Brain (organoid and tissue), 16 donors: ENCODE measurements at places on chromosomes 7 and 10.

DNA sequence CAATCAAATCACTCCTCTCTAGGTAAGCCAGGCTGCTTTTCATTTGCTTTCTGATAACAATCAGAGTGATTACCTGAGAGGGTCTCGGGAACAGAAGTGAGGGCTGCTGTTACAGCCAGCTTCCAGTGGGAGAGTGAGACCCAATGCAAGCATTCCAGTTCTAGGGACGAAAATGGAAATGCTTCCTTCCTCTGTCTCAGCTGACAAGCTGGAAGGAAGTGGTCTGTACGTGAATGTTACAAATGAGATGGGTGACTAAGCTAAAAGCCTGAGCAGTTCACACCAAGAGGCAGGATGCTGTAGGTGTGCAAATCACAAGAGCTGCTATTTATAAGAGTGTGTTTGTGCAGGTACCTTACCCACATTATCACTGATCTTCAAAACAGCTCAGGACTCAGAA is 772.4 kb downstream of the GRID1 start:
- no peak for DNase-seq

DNA sequence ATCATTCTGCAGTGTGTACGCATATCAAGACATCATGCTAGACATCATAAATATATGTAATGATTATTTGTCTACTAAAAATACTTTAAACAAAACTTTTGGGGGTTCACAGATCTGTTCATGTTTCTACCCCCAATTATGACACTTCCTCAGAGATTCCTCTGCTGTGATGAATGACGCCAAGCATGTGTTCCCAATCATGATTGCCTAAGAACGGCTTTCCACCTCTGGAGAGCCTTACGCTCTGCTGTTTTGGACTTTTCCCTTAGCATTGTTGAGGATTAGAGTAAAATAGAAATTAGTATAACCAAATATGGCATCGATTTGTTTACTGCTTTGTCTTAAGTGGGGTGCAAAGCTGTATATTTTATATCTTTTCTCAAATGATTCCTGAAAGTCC is 236.3 kb upstream of the IGFBP3 start:
- DNase-seq = no peak

GRCh38 chr7:28106321-28106829 is 74.2 kb downstream of the JAZF1 start:
- no peak for DNase-seq

DNA sequence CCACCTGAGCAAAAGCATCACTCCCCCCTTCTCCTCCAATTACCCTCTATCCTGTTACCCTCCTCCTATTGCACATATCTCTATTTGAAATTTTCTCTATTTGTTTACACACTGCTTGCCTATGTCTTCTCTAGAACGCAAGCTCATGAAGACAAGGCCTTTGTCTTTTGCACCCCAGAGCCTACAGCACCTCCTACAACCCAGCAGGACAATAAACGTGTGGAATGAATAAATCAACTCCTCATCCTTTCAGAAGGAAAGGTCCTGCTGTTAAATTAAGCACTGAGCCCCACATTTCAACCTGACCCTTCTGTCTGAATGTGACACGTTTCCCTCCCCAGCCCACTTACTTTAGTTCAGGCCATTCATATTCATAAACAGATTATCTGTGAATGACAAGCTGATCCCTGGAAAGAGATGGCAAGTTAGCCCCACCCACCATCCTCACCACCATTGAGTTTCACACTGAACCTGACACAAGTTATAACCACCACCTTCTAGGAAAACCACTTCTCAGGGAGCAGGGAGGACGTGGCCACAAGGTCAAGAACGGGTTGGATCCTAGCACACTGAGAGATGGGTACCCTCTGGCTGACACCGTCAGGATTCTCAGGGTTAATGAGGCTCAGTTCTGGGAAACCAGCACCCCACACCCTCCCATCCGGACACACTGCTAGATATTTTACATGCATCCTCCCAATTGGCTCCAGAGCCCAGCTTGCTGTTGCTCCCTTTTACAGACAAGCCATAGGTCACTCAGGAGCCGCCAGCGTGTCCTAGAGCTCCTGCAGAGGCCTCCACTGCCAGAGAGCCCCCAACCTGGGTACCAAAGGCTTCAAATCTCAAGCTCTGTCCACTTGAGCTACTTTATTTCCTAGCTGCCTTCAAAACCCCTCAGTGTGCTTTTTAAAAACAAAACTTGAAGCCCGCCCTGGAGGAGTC is 934 bp downstream of the PRTFDC1 start:
- peak; percentile 75 for DNase-seq

- DNase-seq = no peak
Observed at GRCh38 chr7:52294942-52295341, 740.5 kb upstream of the POM121L12 start.

GRCh38 chr10:97518301-97519043 is 19.7 kb downstream of the UBTD1 start:
- no peak for DNase-seq

DNA sequence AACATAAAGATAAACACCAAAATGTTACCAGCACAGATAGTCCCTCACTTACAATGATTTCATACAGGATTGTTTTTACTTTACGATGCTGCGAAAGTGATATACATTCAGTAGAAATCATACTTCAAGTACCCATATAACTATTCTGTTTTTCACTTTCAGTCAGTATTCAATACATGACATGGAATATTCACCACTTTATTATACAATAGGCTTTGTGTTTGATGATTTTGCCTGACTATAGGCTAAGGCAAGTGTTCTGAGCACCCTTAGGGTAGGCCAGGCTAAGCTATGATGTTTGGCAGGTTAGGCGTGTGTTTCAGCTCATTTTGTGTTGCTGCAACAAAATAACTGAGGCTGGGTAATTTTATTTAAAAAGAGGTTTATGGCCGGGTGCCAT is 155.0 kb downstream of the RTKN2 start:
- DNase-seq = no peak

GRCh38 chr7:33806298-33807154 is 98.8 kb upstream of the BMPER start:
- DNase-seq = no peak

GRCh38 chr10:44801383-44802327 is 109.5 kb upstream of the TMEM72 start:
- peak; percentile 71 for DNase-seq

DNA sequence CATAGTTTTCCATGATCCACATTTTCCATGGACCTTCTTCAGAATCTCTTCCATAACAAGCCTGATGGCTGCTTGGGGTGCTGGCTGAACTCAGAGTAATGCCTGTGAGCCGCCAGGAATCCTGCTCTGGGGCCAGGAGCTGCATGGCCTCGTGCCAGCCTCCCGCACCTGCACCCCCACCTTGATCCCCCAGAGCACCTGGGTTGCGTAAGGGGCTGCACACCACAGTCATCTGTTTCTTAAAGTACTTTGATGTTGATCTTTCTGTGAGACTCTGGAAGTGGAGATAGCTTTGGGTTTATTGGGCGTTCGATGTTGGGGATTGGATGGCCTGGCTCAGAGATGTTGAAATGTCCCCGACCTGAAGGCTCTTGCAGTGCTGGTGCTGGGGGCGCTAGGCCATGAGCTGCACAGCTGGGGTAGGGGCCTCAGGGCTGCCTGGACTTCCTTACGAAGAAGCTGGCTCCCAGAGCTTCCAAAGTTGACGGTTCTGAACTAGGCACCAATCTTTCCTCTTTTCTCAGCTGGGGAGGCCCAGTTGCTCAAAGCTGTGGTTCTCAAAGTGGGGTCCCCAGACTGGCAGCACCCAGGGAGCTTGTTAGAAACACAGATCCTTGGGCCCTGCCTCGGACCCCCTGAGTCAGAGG is 534.0 kb downstream of the DNAJB6 start:
- DNase-seq = no peak

GRCh38 chr7:101963693-101964092 is 146.3 kb downstream of the CUX1 start:
- no peak for DNase-seq

DNA sequence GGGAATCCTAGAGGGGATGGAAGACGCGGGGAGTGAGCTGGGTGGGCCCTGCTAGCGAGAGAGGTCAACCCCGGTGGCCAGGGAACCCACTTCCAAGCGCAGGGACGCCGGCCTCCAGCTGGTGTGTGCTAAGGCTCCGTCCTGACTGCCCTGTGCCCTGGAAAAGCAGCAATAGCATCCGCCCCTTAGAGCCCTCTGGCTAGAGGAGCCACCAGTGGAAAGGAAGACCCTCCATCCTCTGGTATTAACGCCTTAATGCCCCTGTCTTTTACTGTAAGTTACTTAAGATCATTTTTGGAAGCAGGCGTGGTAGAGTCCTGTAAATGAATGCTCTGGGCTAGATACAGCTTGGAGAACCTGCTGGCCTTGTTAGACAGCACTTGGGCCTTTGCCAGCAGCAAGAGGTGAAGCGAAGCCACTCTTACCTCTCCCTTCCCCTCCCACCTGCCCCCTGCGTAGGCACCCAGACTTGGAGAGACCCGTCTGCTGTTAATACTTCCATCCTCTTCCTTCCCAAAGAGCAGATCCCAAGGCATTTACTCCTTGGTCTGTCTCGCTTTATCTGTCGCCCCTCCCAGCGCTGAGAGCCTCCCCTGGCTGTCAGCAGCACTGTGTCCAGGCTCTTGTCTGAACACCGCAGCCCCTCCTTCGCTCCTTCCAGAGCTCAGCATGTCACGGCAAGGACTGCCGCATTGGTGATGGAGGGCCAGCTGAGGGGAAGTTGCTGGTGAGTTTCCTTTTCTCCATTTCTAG is 4.6 kb downstream of the REPIN1 start:
- no peak for DNase-seq

GRCh38 chr10:12803776-12804175 is 197.7 kb downstream of the CCDC3 start:
- DNase-seq = no peak

- DNase-seq = no peak
Observed at GRCh38 chr10:836782-837181, 94.7 kb downstream of the LARP4B start.

GRCh38 chr7:20738518-20739481 is 47.9 kb downstream of the SP8 start:
- no peak for DNase-seq

DNA sequence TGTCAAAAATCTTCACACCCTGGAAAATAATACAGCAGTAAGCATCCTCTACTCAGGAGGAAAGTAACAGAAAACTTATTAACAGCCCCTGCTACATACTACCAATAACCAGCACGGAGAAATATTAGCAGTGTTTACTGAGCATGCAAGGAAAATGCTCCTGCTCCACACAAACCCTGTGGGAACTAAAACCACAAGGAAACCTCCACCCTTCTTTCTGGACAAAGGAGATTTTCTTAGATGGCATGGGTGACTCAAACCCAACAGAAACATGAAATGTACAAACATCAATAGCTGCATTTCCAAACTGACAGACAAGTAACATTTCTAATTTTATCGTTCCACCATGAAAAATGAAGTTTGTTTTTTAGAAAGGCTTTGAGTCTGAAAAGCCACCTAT is 113.4 kb downstream of the VPS41 start:
- DNase-seq = no peak

DNA sequence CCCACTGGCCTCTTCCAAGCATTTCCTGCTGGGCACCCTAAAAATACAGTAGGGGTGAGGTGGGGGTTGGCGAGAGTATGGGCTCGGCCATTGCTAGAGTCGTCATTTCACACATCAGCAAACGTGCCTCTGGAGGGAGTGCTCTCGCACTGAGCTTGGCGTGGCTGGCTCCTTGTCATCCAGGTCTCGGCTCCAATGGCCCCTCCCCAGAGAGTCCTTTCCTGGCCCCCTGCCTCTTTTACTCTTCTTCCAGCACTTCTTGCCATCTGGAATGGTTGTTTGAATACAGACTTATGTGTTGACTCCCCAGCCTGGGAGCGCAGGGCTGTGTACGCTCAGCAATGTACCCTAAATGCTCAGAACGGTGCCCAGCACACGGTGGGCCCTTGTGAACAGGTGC is 18.8 kb downstream of the UNC5B start:
- no peak for DNase-seq

GRCh38 chr7:137324796-137325696 is 18.5 kb downstream of the PTN start:
- DNase-seq = no peak

GRCh38 chr7:36264913-36265516 is 112.0 kb downstream of the EEPD1 start:
- no peak for DNase-seq

DNA sequence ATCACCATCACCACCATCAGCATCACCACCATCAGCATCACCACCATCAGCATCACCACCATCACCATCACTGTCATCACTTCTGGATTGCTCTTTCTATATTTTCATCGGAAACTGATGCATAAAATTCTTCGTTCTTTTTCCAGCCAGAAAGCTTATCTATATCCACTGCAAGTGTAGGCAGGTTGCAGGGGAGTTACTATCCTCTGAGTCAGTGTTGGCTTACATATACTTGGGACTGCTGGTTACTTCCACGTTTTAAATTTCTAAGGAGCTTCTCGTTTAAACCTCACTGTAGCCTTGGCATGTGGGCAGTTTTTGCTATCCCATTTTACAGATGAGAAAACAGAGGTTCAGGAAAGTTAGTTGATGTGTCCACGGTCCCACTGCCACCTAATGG is 66.1 kb downstream of the FOXL3 start:
- DNase-seq = no peak

DNA sequence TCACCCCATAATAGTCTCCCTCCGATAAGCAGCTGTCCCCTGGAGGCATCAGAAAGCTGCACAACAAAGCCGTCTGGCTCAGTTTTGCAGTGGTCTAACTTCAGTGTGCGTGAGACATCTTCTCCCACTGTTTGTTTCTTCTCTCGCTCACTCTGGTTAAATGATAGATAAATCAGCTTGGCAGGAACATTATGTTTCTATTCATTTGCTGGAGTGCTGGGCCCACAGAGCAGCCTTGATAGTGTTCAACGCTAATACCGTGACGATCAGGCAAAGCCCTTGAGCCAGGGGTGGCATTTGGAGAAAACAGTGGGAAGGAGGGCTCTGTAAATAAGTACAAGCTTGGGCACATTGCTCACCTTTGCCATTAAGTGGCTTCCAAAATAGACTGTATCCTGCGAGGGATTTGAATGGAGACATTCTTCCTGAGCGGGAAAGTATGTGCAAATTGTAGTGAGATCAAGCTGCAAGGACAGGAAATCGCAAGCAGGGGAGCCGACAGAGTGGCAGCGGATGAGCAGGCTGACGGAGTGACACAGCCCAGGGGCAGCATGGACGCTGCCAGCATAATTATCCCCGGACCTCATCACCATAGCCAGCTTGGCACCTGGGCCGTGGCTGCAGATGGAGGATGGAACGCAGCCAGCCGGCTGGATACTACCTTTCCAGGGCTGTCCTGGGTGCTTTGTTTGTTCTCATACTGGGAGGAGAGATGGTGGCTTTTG is 256.8 kb upstream of the FZD8 start:
- peak; percentile 68 for DNase-seq
